T-helper 17 cell (primary cell): ENCODE measurements at places on chromosomes 1 and 21. TPM values are rescaled to one million over a fixed set of nuclear protein-coding genes. Genes with fewer than 3 reads are reported as not detected.

DNA sequence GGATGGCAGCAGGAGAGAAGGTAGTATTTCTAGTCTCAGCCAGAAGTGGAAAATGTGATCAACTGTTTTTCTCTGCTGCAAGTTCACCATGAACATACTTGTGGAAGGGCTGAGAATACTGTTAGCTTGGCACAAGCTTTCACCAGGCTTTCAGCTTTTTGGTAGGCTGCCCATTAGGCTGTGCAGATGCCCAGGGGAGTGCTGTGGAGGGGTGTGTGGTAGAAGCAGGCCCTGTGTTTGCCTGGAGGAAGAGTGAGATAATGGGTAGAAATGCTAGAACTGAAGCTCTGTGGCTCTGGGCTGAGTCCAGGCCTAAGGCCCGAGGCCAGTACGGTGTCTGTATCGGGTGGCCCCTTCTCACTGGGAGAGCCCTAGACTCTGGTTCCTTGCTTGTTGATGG, 9.8 kb downstream of the DNAJC6 start:
- DNase-seq: no peak

DNA sequence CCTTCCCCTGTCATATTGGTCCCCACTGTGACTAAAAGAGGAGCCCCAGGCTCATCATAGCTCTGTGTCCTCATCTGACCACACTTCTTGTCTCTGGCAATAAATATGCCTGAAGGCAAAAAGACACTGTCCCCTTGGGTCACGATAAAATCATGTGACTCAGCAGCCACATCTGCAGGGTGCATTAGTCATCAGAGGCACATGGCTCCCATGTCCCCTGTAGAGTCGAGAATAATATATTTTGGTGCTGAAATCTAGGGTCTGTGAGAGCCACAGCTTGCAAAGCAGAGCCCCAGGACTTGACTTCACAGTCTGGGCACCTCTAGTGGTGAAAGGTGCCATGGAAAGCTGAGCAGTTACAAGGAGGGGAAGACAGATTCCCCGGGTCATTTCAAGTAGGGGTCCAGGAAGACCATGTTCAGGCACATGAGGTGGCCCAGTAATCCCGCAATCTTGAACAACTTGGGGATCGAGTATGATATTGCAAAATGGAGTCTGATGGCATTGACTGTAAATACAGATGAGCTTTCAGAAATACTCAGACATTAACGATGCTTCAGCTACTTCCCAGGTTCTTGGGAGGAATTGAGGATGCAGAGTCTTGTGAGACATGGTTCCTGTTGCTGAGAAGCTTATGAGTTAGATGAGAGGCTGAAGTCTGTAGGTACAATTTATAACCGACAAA, 68.6 kb downstream of the SLC35F3 start:
- DNase-seq: no peak

DNA sequence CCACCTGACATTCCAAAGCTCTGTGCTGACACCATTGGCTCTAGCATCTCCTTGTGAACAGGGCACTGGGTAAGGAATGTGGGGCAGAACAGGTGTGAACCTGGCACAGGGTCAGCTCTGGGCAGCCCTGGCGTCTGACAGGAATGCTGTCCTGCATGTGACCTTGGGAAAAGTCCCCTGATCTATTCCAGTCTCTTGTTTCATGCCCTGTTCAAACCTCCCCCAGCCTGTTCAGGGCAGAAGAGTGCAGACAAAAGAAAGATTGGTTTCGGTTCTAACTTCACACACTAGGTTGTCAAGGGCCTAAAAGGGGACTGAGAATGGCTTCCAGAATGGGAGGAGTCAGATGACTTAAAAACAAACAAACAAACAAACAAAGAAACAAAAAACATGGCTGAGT, 27.6 kb upstream of the SDHB start:
- no peak for DNase-seq

DNA sequence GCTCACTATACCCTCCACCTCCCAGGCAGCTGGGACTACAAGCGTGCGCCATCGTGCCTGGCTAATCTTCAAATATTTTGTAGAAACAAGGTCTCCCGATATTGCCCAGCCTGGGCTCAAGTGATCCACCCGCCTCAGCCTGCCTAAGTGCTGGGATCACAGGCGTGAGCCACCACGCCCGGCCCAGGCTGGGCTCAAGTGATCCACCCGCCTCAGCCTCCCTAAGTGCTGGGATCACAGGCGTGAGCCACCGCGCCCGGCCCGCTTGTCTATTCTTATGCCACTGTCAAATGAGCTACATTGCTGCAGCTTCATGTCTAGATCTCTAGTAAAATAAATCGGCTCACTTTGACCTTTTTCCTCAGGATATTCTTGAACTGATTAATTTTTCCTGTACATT, 107.7 kb upstream of the COL6A1 start:
- no peak for DNase-seq

- DNase-seq: no peak
These were observed 409.9 kb downstream of the HLX start for GRCh38 chr1:221289103-221289502.

GRCh38 chr1:234683861-234684632, 74.1 kb upstream of the IRF2BP2 start:
- DNase-seq: no peak

DNA sequence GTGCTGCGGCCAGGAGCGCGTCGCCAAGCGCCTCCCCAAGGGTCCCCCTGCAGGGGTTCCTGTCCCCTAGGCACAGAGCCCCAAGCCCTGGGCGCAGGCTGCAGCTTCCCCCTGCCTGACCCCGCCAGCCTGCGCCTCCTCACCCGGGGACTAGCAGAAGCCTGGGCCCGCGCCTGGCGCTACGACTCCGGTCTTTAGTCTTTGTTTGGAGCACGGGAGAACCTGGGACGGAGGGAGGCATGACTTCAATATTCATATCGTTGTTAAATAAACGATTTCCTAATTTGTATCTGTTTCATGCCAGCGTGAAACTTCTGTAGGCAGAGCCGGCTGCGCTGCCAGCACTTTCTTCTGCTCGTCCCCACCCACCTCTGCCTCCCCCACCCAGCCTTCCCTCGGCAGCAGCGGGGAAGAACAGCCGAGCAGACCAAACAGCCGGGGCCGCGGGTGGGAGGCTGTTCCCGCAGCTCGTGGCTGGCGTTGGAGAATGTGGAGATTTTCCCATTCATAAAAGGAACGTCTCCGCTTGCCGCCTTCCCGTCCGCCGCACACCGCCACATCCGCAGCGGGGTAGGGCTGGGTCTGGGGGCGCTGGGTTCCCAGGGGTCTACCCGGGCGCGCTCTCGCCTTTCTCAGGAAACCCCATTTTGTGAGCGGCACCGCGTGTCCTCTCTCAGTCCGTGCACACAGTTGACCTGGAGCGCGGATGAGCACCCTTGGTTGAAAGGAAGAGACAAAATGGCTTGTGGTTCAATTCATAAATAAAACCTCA, 777 bp upstream of the TRIM67 start:
- DNase-seq: no peak

GRCh38 chr1:55640708-55641473, 425.7 kb upstream of the USP24 start:
- no peak for DNase-seq

- DNase-seq: no peak
These were observed 244.9 kb upstream of the NRIP1 start for GRCh38 chr21:15309721-15310120.

GRCh38 chr1:78624035-78624434, 3.8 kb downstream of the IFI44L start:
- no peak for DNase-seq

DNA sequence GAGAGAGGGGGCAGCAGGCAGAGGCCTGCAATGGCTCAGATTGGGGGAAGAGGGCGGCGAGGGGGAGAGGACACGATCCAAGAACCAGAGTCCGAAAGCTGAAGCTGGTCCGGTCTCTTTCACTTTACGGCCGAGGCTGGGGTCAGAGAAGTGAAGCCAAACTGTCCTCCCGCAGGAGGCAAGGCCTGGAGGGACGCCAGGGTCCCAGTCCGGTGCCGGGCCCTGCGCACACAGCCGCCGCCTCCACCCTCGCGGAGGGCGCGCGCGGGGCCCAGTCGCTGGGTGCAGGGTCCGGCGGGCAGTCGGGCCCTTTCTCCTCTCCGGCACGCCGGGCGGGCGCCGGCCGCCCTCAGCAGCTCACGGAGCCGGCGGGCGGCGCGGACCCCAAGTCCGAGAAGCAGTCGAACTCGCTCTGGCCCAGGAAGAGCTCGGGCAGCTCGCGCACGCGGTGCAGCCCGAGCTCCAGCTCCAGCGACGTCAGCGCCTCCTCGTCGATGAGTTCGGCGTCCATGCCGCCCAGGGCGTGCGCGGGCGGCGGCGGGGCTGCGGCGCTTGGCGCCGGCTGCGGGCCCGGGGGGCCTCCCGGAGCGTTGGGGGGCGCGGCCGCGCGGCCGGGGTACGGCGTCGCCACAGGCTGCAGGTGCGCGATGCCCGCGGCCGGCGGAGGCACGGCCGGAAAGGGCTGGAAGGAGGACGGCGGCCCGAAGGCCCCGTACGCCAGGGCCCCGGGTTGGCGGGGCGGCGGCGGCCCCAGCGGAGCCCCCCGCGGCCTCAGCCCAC, 749 bp downstream of the CITED4 start:
- no peak for DNase-seq

DNA sequence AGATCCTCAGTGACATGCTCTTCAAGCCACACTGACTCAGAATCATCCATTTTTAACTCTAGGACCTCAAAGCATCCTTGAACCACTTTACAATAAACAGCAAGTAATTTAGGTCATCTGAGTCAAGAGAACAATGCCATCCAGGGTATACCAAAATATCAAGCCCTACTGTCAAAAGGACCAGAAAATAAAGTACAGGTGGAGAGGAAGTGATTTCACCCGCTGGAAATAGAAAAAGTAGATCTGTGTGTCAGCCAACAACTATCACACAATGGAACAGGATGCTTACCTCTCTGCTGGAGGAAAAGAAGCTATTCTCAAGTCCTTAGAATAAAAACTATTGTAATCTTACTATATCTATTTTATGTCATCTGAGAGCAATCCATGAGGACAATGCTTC, 37.0 kb downstream of the RERE start:
- no peak for DNase-seq

ZNF593 gene
- 15.6 TPM for total RNA-seq

DNA sequence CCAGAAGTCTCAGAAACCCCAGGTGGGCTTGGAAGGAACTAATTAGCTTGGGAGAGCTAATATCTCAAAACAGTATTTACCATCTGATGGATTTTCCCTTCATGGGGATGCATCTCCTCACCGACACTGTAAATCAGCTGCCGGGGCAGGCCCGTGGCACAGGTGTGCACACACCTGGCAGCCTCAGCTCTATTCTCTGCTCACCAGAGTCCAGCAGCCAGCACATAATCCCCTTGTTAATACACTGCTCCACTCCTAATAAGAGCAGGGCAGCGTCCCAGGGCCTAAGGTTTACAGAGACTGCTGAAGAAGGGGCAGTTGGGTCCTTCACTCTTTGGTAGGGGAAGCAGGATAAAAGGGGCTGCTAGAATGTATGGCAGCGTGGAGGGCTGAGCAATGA, 200.0 kb downstream of the TOMM20 start:
- DNase-seq: no peak

- DNase-seq: no peak
These were observed 23.8 kb upstream of the PRDM15 start for GRCh38 chr21:41902946-41903345.

NUF2 gene
- total RNA-seq: 0.75 TPM

GRCh38 chr1:180912801-180913565, at the start of gene KIAA1614:
TSS of gene KIAA1614 (plus strand) at chr1:180912897. CDS start at chr1:180913244, 347 bp downstream.
- no peak for DNase-seq

DNA sequence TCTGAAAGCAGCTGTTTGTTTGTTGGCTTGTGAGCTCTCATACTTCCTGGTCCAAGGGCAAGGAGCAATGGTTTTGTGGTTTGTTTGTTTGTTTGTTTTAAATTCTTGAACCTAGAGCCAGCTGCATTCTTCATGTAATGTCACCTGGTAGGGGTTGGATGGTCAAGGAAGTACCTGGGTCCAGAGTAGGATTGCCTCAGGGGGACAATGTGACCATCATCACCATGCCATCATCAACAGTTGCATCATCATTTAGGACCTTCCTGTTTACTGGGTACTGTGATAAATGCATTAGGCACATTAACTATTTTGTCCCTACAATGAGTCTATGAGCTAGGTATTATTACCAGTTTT, 14.7 kb upstream of the MYOG start:
- no peak for DNase-seq

CLCA4 gene
- total RNA-seq: not detected

GRCh38 chr1:225667362-225667761, 14.4 kb upstream of the ENAH start:
- DNase-seq: no peak

PDIK1L gene
- total RNA-seq: 6.8 TPM

DNA sequence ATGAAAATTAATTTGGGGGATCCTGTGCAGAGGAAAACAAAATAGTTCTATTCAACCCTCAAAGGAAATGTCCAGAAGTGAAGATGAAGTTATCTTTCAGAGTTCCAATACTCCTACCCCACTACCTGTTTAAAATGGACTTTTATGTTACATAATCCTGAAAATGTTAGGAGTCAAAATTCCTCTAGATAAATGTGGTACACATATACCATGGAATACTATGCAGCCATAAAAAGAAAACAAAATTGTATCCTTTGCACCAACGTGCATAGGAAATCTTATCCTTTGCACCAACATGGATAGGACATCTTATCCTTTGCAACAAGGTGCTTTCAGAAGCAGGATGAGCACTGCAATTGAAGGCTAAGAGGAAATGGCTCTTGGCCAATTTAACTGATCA, 245.2 kb downstream of the LTN1 start:
- DNase-seq: no peak

- DNase-seq: no peak
These were observed 9.9 kb downstream of the LMO4 start for GRCh38 chr1:87338566-87338965.

GRCh38 chr1:231701306-231701705, 74.7 kb downstream of the DISC1 start:
- DNase-seq: no peak

DNA sequence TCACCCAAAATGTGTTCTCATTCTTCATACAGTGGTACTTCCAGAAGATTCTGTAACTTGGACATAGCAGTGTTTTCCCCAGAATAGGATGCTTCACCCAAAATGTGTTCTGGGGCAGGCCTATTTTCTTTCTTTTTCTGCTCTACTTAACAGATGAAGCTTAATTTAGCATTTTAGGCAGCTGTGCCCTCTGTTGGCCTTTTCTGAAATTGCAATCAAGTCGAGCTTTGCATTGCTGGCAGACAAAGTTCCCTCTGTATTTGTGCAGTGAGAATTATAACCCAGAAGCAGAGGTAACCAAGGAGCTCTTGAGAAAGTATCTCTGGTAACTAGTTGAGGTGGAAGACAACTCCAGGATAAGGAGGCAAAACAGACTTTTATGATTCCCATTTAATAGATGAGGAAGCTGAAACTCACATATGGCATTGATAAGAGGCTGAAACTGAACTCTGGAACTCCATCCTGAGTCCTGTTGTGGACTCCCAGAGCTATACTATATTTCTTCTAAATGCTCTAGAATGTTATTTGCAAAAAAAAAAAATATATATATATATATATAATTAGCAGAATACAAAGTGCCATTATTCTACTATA, 50.3 kb upstream of the L1TD1 start:
- peak; percentile 9 for DNase-seq

- DNase-seq: no peak
These were observed 23.4 kb downstream of the CTBS start for GRCh38 chr1:84550826-84551225.
